Activated T-helper 1 cell treated with anti-CD3 and anti-CD28 coated beads, Interleukin-2, amount 50 U/mL, for 16 hours (primary cell): ENCODE measurements at places on chromosomes 5 and 9.

DNA sequence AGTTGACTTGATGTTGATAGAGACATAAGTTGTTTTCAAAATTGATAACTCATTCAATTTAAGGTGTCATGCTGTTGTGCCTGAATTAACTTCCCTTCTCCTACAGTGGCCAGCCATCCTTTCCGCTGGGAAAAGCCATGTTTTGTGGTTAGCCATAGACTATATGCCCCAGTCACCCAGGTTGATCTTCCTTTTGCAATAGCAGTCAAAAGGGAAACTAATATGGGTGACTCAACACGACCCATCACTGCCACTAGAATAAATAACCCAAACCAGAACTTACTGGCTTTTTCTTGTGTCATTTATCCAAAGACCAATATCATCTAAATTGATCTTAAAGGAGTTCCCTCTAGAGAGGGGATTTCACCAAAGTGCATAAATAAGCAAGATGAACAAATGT, 87.4 kb downstream of the PTCD2 start:
- DNase-seq, result no peak

DNA sequence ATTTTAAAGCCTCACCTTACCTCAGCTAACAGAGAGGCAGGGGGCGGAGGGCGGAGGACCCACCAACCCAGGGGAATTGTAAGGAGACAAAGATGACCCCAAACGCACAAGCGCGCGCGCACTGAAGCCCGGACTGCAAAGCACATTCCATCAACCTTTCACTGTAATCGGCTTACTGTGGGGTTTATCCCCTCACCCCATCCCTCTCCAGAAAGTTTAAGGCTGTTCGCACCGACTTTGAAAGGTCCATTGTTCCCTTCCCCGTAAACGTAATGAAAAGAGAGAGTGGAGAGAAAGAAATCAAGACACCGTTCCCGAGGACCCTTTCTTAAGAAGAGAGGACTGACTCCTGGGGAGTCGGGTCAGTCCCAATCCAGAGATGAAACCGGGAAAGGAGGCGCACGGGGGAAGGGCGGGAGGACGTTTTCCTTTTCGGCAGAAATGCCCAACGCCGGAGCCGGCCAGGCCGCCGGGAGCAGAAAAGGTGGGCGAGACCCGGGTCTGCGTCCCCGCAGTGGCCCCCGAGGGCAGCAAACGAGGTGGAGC, 464 bp downstream of the CEMIP2 start:
- no peak for DNase-seq

GRCh38 chr5:137580030-137580429, 80.9 kb upstream of the SPOCK1 start:
- DNase-seq, result no peak

DNA sequence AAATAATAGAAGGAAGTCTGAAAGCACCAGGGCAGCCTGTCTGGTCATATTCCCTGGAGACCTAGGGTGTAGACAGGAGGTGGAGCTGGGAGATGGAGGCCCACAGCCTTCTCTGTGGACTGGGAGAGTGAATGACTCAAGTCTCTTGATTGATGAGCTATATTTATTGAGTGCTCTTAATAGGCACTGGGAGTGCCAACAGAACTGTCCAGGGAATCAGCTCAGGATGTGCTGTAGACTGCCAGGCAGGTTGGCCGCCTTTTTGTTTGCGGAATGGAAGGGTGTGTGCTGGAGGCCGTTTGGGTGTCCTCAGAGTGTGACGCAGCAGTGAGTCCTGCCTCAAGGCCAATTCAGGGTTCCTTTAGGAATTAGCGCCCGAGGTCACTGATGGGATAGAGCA, 33.4 kb upstream of the POMT1 start:
- DNase-seq, result no peak

DNA sequence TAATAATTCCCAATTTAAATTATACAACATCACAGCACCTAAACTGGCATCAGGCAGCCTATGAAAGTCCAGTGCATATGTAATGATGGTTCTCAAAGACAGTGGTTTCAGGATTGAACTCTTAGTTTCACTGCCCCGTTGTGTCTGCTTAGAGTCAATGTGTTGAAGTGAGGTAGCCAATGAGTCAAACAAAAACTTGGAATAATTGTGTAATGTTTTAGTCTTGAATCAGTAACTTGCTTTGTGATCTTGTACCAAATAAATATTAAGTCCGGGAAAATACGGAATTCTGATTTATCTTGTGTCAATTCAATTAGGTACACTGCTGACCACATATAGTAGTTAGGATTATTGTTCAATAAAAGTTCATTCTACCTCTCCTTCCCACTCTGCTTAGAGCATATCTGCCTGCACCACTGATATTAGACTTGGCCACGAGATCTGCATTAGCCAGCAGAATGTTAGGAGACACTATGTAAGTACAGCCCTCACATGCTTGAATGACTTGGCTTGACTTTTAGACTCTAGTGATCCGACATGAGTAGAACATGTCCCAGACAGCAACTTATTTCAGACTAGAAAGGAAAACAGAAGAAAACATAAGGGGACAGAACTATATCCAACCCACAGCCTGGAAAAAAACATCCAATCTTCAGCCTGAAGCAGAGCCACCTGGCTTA, 441.5 kb upstream of the PTGER4 start:
- DNase-seq, result no peak

GRCh38 chr9:102862478-102862877, 132.7 kb upstream of the CYLC2 start:
- no peak for DNase-seq

GRCh38 chr9:124398191-124398935, 16.9 kb downstream of the PSMB7 start:
- no peak for DNase-seq

- no peak for DNase-seq
These were observed 416.8 kb downstream of the NFIB start for GRCh38 chr9:13896922-13897835.

DNA sequence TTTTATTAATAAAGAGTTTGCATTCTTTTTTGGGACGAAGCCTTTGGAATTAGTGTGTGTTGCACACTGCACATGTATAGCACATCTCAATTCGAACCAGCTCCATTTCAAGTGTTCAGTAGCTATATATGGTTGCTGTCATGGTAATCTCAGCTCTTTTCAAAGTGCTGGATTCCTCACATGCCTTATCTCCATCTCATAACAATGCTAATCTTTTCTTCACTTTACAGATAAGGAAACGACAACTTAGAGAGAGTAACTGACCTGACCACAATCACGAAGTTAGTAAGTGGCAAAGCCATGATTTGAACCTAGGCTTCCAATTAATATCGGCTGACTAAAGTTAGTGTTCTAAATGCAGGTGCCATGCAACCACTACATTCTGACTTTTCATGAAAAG, 204.8 kb upstream of the RASEF start:
- DNase-seq, result no peak

GRCh38 chr9:32701321-32702022, 66.0 kb upstream of the TAF1L start:
- DNase-seq, result no peak

GRCh38 chr9:5563886-5564285, 53.6 kb downstream of the PDCD1LG2 start:
- DNase-seq, result no peak

- DNase-seq, result no peak
These were observed 34.9 kb downstream of the SLC28A3 start for GRCh38 chr9:84305497-84306131.

DNA sequence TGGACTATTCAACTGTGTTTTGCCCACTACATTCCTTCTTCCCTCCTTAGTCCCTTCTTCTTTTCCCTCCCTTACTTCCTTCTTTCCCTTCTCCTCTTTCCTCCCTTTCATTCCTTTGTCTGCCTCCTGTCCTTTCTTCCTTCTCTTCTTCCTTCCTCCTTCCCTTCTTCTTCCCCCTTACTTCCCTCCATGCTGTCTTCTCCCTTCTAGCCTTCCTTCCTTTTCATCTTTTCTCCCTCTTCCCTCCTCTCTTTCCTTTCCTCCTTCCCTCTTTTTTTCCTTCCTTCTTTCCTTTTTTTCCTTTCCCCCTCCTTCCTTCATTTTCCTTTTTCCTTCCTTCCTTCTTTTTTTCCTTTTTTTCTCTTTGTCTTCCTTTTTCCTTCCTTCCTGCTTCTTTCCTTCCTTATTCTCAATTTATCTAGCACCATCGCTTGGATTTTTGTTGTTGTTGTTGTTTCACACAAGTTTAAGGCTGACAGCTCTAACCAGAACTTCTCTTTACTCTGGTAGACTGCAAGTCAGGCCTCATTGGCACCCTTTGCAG, 123.4 kb downstream of the CEMIP2 start:
- DNase-seq, result no peak

DNA sequence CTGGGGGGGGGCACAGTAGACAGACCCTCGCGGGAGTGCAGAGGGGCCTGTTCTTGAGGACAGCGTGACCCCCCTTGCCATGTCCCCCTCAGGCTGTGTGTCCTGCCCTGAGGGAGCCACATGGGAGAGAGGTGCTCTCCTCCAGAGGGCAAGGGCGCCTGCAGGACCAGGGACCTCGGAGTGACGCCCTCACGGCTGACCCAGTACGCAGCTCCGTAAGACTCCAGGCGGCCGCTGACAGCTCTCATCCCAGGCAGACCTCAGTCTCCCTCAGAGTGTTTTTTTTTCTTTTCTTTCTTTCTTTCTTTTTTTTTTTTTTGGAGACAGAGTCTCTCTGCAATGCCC, 27.3 kb downstream of the EXD3 start:
- no peak for DNase-seq

- no peak for DNase-seq
These were observed 188.2 kb downstream of the SGCD start for GRCh38 chr5:156515121-156515520.

DNA sequence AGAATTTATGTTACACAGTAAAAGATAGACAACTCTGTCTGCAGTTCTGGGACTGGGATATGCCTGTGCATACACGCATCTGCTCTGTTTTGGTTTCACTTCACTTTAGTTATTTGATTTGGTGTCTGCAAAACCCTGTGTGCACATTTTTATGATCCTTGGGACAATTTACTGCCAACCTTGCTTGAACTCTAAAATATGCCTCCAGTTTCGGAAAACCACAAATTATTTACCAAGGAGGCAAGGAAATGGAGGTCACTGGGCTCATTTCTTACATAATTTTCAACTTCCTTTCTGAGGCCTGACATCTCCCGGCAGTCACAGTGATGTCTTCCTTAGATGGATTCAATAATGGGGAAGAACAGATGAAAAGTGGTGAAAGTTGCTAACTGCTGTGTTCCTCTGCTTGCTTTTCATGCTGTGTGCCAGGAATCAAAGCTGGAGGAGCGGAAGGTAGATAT, 61.2 kb upstream of the TAF11L2 start:
- DNase-seq, result no peak

DNA sequence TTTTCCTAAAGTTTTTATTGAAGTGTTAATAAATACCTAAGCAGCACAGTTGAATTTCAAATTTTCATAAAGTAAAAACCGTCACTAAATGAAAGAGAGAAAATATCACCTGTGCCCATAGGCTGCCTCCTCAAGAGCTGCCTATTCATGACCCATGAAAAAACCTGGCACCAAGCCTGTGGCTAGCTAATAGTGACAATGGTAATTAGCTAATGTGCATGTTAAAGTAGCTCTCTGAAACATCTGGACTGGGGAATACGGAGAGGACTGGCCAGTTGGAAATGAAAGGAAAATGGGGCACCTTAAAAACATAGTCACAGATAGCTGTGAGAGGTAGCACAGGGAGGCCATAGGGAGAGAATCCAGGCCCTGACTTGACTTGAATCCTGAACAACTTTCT, 5.4 kb upstream of the GNE start:
- no peak for DNase-seq

DNA sequence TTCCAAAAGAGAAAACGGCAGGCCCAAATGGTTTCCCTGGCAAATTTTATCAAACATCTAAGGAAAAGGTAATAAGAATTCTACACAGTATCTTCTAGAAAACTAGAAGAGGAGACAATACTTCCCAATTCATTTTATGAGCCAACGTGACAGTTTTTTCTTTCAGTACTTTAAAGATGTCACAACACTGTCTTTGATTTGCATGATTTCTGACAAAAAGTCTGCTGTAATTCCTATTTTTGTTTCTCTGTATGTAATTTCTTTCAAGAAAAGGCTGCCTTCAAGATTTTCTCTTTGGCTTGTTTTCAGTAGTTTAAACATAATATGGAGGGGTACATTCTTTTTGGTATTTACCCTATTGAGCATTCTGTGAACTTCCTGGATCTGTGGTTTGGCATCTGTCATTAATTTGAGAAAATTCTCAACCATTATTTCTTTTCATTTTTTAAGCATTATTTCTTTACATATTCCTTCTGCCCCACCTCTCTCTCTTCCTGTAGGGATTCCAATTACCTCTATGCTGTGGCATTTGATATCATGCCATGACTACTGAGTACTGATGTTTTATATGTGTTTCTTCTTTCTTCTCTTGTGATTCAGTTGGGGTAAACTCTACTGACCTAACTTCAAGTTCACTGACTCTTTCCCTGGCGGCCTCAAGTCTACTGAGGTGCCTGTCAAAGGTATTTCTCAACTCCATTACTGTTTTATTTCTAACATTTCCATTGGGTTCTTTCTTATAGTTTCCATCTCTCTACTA, 32.2 kb downstream of the ANKS6 start:
- DNase-seq, result no peak

DNA sequence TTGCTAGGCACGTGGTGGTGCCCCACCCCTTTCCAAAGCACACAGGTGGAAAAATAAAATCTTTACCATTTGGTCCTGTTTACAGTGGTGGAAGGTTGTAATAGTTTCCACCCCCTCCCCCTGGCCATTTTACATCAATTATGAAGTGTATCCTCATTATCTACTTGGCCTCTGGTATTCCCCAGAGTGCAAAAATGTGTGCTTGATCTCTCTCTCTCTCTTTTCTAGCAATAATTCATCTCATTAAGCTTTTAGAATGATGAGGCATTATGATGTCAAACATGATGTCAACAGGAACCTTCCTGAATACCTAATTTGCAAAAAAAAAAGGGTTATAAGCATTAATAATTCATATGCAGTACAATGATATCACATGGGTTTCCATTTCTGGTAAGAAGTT, 3.1 kb downstream of the PDE8B start:
- DNase-seq, result no peak

DNA sequence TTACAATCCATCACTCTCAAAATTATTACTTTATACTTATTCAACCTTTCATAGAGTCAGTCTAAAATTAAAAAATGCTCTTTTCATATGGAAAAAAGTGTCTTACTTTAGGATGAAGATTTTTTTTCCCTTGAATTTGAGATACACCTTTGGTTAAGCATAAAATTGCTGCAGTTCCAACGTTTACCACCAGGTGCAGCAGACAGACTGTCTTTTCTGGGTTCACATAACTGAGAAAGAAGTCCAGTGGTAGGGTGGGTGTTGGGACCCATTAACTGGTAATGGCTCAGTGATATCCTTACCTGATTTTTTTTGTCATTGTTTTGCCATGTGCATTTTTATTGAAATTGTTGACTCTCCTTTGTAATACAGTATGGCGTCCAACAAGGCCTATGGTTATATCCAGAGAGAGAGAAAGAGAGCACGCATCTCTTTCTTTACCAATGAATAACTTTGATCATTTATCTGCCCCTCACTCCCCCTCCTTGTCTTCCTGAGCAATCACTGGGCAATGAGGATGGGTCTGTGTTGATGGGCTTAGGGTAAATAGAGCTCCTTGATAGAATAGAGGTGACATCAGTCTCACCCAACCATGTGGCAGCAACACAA, 98.4 kb downstream of the FBXL7 start:
- no peak for DNase-seq
